Pancreas (tissue), 10 donors: ENCODE measurements at places on chromosomes 2 and 18.
A peak's percentile ranks its signal among the peaks of the same experiment; 100 is the strongest.

- no peak for DNase-seq
Observed at GRCh38 chr2:19804639-19805260, 97.0 kb downstream of the TTC32 start.

DNA sequence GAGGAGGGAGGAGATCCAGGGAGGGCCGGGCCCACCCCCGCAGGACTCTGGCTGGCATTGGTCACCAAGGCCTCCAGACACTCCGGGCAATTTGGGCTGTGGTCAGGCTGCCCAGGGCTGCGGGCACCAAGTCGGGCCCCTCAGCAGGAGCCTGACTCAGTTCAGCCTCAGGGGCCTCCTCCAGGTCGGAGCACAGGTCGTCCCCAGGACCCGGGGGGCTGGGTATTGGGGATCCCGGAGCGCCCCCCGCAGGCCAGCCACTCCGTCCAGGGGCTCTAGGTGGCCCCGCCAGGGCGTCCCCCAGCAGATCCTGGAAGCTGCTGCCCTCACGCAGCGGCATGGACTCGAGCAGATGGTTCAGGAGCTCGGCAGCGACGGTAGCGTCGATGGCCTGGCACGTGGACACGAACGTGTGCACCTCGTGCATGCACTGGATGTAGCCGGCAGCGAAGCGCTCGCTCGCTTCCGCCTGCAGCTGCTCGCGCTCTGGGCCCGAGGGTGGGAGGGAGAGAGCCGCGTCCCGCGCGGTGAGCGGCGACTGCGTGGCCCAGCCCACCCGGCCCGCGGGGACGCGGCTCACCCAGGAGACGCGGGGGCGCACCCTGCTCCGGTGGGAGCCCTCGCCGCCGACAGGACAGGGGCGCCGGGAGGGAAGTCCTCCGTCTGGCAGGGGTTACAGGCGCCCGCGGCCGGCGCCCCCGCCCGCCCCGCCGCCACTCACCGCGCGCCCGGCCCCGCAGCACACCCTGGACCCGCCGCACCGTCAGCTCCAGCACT lies 884 bp downstream of the HES6 start:
- peak; percentile 65 for DNase-seq

- DNase-seq = no peak
Observed at GRCh38 chr18:61855449-61856378, 37.1 kb downstream of the RNF152 start.

DNA sequence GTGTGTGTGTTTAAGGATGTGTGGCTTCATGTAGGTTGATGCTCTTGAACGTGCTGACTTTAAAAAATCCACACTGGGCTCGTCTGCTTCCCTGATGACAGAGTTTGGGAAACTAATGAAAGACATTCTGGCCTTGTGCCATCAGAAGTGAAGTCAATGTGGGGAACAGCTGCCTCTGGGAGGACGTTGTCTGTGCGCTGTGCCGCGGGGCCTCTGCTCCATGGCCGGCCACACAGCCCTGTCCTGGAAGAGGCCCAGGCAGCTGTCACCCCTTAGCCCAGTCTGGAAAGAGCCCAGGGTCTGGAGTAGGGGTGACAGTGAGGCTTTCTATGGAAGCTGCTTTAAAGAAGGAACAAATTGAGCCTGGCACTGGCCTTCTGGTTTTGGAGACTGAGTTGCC lies 155.8 kb downstream of the SH3RF3 start:
- no peak for DNase-seq

DNA sequence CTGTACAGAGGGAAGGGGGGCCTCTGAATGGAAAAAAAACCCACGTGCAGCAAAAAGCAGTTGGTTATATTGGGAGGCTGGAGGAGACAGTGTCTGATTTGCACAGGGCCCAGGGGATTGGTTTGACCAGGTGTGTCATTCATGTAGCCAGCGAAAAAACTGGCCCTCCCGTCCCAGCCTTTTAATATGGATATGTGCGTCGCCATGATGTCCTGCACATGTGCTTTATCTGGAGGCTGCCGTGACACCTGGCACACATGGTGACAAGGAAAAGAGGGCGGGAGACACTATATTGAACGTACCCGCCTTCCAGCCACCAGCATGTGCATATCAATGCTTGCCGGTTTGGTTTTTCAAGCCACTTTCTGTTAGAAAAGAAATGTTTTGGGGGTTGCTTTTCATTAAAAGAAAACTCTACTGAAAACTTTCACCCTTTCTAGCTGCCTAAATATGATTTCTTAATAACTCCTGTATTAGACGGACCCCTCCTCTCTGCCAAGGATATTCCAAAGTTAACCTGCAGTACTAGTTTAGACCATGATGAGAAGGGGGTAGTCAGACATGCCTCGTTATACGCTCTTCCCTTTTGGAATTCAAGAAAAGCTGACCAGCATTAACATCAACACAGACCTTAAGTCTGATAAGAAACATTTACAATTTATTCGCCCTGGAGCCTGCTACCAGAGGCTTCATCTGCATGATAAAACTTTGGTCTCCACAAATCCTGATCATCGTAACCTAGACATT lies 16.2 kb downstream of the SLC25A52 start:
- no peak for DNase-seq
